LNCaP clone FGC (cell line): ENCODE measurements at places on chromosomes 2 and 18.

DNA sequence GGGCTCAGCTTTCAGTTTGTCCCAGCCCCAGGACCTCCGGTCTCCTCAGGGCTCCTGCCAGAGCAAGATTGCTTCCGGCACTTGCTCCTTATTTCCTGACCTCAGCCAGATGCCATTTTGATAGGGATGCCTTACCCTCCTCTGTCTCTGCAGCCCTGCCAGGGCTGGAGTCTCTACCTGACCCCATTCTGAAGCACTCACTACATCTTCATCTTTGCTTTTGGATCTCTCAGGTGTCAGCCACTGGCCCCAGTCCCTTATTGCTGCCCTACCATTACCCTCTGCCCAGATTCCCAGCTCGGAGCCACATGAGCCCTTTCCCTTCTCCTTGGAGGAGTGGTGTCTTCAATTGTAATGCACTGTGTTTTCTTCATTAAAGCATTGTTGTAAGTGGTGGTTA, 17.1 kb downstream of the OSBPL6 start:
- DNase-seq: no peak

- DNase-seq: no peak
Observed at GRCh38 chr2:125243074-125243473, 1218.0 kb downstream of the CNTNAP5 start.

- peak; percentile 74 for DNase-seq
Observed at GRCh38 chr2:47344890-47345589, 57.9 kb upstream of the MSH2 start.

GRCh38 chr2:189161894-189162293, 17.7 kb downstream of the COL5A2 start:
- DNase-seq: no peak

GRCh38 chr18:62883937-62884735, 168.8 kb downstream of the PHLPP1 start:
- DNase-seq: peak; percentile 56

- DNase-seq: no peak
Observed at GRCh38 chr2:223460209-223460608, 142.0 kb downstream of the SCG2 start.

- DNase-seq: no peak
Observed at GRCh38 chr2:17736989-17737388, 16.6 kb downstream of the SMC6 start.

GRCh38 chr2:150994076-150994475, 267.6 kb downstream of the RBM43 start:
- no peak for DNase-seq

GRCh38 chr18:10412933-10413332, 41.5 kb upstream of the APCDD1 start:
- DNase-seq: no peak

- DNase-seq: no peak
Observed at GRCh38 chr2:201830666-201831065, 24.3 kb downstream of the CDK15 start.

- no peak for DNase-seq
Observed at GRCh38 chr2:201973305-201973928, 60.2 kb upstream of the FZD7 start.

DNA sequence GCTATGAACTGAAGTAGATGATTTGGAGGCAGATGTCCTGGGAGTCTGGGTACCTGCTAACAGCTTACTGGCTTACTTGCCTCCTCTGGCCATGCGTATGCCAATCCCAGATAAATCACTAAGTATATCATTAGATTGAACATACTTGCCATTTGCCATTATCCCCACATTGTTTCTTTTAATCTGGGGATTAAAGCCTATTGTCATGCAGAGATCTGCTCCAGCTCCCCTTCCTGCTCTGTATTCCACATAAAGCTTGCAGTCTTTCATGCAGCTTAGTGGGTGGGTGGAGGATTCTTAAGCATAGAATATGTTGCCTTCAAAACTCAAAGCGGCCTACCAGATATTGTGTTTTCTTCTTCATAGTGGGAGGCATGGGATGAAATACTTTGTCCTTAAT, 311.8 kb upstream of the MMADHC start:
- DNase-seq: no peak

GRCh38 chr2:159921752-159922404, 123.9 kb upstream of the CD302 start:
- no peak for DNase-seq

GRCh38 chr2:96538487-96539214, 2.1 kb downstream of the ARID5A start:
- no peak for DNase-seq

- no peak for DNase-seq
Observed at GRCh38 chr2:74514368-74515270, at the start of gene TLX2. TSS of gene TLX2 (plus strand) at chr2:74514450. CDS start at chr2:74514807, 357 bp downstream.

DNA sequence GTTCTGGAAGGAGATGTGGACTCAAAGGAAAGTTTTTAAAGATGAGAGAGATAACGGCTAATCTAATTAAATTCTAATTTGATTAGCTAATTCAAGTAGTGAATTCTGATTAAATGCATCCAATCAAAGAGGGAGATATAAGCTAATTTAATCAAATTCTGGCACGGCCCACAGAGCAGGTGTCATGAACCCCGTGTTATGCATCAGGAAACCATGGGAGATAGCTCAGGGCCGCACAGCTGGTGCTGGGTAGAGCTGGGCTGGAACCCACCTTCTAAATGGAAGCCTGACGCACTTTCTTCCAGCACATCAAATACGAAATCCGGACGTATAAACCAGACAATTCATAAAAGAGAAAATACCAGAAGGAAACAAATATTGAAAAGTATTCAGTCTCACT, 57.2 kb downstream of the GREB1 start:
- DNase-seq: no peak

GRCh38 chr2:14634489-14635390, 2.2 kb downstream of the LRATD1 start:
- peak; percentile 58 for DNase-seq

DNA sequence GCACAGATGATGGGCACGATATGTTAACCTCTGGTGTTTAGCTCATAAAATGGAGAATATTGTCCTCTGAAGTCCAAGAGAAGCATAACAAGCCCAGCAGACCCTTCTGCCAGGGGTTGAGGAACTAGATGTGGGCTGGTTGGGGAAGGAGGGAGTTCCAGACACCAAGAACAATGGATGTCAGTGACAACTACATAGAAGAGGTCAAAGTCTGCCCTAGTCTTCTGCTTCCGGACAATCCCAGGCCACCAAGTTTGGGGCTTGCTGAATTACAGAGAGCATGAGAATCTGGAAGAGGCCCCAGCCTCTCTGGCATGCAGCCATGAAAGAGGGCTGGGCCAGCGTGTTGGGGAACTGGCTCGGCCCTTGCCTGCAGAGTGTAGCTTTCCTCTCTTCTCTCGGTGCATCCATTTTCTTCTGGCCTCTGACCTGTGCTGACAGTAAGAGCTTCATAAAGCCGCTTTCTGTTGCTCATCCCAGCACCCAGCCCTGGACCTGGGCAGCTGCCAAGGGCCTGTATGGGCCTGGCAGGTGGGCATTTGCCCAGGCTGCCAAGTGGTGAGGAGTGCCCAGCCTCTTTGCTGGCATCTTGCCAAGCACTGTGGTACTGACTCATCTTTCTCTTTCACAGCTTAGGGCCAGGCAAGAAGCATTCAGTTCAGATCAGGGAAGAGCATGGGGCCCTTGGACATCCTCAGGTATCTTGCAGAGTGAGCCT, 14.6 kb upstream of the LAPTM4A start:
- no peak for DNase-seq

DNA sequence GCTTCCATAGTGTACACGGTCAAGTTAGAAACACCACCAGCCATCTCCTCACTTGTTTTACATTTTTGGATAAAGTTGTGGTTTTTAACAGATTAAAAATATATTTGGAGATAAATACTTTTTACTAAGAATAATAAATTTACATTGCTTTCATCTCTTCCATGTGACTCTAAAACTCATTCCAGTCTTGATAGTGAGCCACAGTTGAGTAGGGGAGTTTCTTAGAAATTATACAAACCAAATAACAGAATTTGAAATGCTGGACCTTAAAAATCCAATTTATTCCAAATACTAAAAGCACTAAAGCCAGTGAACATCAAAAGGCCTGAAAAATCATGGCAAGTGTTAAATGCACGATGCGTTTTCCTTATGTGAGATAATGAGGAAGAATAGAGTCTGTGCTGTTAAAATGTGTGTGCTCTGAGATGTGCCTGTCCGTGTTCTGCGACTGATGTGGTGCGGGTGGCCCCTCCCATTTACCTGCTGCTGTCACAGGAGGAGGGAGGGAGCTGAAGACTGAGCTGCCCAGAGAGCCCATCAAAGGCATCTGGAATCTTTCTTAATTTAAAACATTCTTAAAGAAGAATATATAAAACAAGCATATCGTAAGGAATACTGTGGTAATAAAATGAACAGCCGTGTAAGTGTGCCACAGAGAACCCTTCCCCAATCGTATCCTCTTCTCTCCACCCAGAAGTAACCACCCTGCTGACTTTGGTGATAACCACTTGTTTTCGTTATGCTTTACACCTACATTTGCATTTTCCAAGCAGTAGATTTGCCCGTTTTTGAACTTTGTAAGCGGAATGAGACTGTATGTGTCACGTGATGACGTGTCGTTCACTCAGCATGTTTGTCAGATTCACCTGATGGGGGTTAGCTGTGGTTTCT, 57.0 kb upstream of the TXNDC2 start:
- no peak for DNase-seq

- DNase-seq: no peak
Observed at GRCh38 chr2:239532859-239533258, 132.0 kb upstream of the HDAC4 start.

DNA sequence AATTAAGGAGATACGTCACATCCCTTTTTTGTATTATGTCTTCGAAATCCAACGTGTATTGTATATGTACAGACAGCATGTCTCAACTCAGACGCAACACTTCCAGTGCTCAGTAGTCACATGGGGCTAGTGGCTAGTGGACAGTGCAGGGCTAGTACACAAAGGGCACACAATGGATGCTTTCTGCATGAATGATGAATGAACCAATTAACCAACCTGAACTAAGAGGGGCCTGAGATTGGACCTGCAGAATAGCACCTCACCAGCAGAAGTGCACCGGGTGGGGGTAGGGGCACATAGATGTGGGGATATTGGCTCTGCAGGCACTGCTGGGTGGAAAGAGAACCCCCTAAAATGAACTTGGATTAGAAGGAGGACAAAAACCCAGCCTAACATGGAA, 20.7 kb downstream of the ST8SIA5 start:
- no peak for DNase-seq

DNA sequence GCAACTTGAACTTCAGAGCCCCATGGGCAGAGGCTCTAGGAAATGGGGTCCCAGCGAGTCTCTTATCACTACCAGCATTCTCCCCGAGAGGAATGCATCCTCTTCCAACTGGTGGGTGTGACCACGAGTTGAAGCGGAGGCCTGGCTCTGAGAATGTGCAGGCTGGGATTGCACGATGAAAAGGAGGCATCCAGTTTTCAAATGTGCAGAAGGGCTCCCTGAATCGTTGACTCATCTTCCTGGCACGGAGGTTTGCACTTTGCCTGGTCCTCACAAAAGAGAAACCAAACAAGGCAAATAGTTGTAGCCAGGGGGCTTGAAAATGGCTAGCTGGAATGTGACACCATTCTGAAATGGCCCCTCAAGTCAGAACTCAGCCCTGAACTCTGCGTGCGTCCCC, 216.7 kb downstream of the GLI2 start:
- DNase-seq: no peak

- no peak for DNase-seq
Observed at GRCh38 chr18:66994790-66995189, 390.9 kb upstream of the CDH19 start.

DNA sequence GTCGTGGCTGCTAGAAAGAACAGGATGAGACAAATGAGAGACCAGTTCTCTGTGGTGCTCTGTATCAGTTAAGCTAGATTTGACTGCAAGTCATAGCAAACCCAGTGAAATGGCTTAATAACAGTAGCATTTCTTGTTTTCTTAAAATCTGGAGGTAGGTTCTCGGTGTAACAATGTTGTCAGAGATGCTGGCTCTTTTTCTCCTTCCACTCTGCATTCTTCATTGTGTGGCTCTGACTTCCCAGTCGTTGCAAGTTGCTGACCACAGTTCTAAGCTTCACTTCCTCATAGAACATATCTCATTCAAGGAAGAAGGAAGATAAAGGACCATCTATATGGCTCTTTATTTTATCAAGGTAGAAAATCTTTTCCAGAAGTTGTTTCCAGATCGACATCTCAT, 7.9 kb upstream of the CKAP2L start:
- DNase-seq: no peak
